ENCODE measurements at places on chromosomes 3 and 15.

- no peak for DNase-seq
Observed at GRCh38 chr3:183878071-183878470, 6.6 kb downstream of the PARL start.

- no peak for DNase-seq
Observed at GRCh38 chr3:24508423-24508839, 13.8 kb upstream of the THRB start.

DNA sequence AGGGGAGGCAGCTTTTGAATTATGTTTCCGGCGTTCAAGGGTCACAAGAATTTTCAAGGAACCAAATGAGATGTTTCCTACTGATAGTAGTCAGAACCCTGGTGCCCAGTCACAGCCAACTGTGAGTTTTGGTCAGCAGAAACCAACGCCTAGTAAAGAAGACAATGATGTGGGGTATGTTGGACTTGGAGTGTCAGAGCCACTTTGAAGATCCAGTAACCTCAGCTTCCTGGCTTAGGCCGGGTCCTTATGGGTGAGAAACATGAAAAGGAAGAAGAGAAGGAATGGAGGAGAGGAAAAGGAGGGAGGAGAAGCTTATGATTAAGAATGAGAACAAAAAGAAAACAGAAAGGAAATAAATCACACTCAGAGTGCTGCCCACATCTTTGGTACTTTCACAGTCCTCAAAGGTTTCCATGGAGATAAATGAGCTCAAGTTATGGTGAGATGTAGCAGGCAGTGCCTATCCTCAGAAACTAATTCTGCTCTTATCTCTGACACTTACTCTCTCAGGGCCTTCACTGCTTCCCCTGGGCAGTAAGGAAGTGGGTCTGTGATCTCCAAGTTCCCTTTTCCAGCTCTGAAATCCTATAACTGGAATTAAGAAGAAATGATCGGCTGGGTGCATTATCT, 2.0 kb upstream of the MCF2L2 start:
- no peak for DNase-seq

DNA sequence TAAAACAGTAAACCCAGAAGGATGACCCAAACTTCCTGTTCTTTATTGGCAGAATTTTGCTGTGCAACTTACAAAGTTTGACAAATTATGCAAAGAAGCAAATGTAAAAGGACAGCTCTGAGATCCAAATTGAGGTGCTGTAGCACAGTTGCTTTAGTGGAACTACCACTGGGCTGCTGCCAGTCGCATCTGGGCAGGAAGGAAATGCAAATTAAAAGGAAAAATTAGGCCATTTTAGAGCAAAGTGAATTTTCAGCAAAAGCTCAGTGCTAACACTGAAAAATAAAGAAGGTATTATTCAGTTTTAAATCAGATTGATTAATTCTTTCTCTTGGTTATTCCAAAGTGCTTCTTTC, 104.5 kb downstream of the ZMAT3 start:
- DNase-seq, result no peak

- no peak for DNase-seq
Observed at GRCh38 chr3:127035677-127036076, 52.8 kb downstream of the PLXNA1 start.

- DNase-seq, result no peak
Observed at GRCh38 chr15:36362509-36362915, 216.9 kb upstream of the CDIN1 start.
